ENCODE measurements at places on chromosomes 6 and 20. TPM values are rescaled to one million over a fixed set of nuclear protein-coding genes. Genes with fewer than 3 reads are reported as not detected.

GRCh38 chr20:48069596-48069995, 284.3 kb upstream of the SULF2 start:
- no peak for DNase-seq

The ZNF322 gene
- 15.7 TPM for total RNA-seq

The RAB44 gene
- under 0.01 TPM for total RNA-seq

The TP53TG5 gene
- not detected for total RNA-seq

GRCh38 chr6:19399406-19399805, 437.8 kb upstream of the ID4 start:
- no peak for DNase-seq

Data from dermis microvascular lymphatic vessel endothelial cell (primary cell).